PC-3 (cell line): ENCODE measurements at places on chromosomes 4 and X.

DNA sequence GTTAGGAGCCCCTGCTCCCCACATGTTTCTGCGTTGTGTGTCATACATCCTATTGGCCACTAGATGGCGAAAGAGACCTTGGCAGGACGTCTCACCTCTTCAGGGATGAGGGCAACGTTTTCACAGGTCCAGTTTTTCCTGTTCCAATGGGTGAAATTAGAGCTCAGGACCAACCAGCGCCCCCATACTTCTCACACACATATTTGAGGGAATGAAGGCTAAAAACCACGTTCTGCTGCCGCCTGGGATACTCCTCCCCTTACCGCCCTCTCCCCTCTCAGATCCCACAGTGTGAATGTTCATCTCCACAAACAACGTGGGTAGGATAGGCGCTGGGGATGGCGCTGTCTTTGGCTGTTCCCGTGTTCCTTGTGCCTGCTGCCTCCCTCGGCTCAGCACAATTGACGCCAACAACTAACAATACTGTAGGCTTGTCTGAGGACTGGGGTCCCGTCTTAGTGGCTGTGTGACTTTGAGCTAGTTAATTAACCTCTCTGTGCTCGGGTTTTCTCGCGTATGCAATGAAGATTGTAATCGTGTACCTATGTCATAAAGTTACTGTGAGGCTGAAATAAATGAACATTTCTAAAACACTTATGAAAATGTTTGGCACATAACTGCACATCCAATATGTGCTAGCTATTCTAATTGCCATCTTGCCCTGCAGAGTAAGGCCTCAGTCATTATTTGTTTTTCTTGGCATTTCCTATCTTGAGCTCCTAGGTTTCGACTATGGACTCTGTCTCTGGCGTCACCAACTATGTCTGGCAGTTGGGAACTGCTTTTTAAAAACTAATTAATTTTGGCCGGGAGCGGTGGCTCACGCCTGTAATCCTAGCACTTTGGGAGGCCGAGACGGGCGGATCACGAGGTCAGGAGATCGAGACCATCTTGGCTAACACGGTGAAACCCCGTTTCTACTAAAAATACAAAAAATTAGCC, 181.3 kb upstream of the STK26 start:
- DNase-seq = peak; percentile 78

DNA sequence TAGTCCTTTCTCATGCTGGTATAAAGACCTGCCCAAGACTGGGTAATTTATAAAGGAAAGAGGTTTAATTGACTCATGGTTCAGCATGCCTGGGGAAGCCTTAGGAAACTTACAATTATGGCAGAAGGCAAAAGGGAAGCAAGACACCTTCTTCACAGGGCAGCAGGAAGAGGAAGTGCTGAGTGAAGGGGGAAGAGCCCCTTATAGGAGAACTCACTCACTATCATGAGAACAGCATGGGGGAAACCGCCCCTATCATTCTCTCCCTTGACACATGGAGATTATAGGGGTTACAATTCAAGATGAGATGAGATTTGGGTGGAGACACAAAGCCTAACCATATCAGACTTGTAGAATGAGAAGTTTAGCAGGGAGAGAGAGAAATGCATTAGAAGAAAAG, 373.3 kb upstream of the DIAPH2 start:
- no peak for DNase-seq

GRCh38 chrX:110012818-110013485, 10.0 kb downstream of the TMEM164 start:
- DNase-seq = peak; percentile 30

GRCh38 chr4:90126805-90127204, 389 bp upstream of the CCSER1 start:
- DNase-seq = peak; percentile 7

DNA sequence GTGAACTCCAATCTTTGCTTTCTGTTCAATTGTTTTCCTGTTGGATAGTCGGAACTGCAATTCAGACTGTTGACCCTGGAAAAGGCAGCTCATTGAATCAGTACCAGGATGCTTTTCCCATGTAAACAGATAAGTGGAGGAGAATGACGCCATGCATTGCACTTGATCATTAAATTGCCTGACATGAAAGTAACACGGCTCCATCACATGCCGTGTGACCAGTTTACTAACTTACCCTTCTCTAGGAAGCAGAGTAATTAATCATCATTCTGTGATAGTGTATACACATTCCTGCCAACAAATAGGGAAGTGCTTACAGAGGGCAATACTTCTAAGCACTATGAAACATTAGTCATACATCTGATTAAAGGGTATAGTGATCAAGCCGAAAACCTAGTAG, 101.4 kb downstream of the PPARGC1A start:
- no peak for DNase-seq

GRCh38 chr4:95409127-95409526, 139.6 kb downstream of the UNC5C start:
- DNase-seq = peak; percentile 62

- DNase-seq = no peak
Observed at GRCh38 chr4:116636917-116637316, 448.5 kb downstream of the TRAM1L1 start.

DNA sequence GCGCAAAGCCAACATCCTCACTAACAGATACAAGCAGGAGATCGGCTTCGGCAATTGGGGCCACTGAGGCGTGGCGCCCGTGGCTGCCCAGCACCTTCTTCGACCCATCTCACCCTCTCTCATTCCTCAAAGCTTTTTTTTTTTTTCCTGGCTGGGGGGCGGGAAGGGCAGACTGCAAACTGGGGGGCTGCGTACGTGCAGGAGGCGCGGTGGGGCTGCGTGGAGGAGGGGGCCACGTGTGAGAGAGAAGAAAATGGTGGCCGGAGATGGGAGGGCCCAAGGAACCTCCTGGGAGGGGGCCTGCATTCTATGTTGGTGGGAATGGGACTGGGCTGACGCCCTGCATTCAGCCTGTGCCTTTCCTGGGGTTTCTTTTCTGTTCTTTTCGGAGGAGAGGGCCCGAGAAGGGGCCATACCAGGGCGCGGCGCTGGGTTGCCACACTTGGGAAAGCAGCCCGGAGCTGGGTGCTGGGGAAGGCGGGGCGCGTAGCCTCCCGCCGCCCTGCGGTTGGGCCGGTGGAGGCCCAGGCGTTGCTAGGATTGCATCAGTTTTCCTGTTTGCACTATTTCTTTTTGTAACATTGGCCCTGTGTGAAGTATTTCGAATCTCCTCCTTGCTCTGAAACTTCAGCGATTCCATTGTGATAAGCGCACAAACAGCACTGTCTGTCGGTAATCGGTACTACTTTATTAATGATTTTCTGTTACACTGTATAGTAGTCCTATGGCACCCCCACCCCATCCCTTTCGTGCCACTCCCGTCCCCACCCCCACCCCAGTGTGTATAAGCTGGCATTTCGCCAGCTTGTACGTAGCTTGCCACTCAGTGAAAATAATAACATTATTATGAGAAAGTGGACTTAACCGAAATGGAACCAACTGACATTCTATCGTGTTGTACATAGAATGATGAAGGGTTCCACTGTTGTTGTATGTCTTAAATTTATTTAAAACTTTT, 4.5 kb downstream of the MID1IP1 start:
- peak; percentile 67 for DNase-seq

DNA sequence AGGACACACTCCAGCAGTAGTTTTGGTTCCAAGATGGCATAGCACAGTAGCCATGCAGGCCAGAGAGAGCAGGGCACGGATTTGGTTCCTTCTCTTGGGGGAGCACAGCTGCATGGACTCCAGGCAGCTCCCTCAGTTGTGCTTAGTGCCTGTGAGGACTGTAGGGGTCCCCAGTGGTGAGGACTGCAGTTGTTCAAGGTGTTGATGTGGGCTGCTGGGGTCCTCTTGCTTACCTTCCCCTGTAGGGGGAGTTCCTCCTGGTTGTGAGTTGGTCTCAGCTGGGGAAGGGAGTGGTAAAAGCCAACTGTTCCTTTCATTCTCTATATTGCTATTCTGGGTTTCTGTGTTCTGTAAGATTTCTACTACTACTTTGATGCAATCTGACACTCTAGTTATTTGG, 606.5 kb downstream of the MAGEB5 start:
- no peak for DNase-seq

- peak; percentile 94 for DNase-seq
Observed at GRCh38 chrX:153794018-153794896, at the start of the genes IDH3G and SSR4. Gene IDH3G, minus strand, starts transcription at chrX:153794375. Its CDS starts 49 bp downstream, at chrX:153794326. Gene SSR4, plus strand, starts transcription at chrX:153794668. Its CDS starts 20 bp downstream, at chrX:153794688.

GRCh38 chrX:44343412-44344141, at the start of gene EFHC2:
Gene EFHC2, minus strand, starts transcription at chrX:44343672. Its CDS starts 84 bp downstream, at chrX:44343588.
- DNase-seq = peak; percentile 24

- no peak for DNase-seq
Observed at GRCh38 chr4:76981644-76982043, 32.1 kb downstream of the SEPTIN11 start.

- DNase-seq = peak; percentile 56
Observed at GRCh38 chrX:57528670-57529255, 63.0 kb upstream of the ZXDB start.
